ENCODE measurements at places on chromosomes 11 and 22. TPM values are rescaled to one million over a fixed set of nuclear protein-coding genes. Genes with fewer than 3 reads are reported as not detected.

SCGB2A2 gene
- not detected for total RNA-seq

YPEL4 gene
- total RNA-seq = 1.3 TPM

PHF21B gene
- not detected for total RNA-seq

OR52H1 gene
- total RNA-seq = 0.63 TPM

DEPDC7 gene
- total RNA-seq = 1.6 TPM

CRYBA4 gene
- total RNA-seq = not detected

IGSF22 gene
- total RNA-seq = 0.10 TPM

GNG3 gene
- total RNA-seq = not detected

SLC5A1 gene
- total RNA-seq = not detected

ABTB2 gene
- 2.3 TPM for total RNA-seq

OR52E8 gene
- total RNA-seq = not detected

IFTAP gene
- total RNA-seq = 2.7 TPM

GAL gene
- not detected for total RNA-seq

ASCC2 gene
- total RNA-seq = 33.2 TPM

BRSK2 gene
- 0.10 TPM for total RNA-seq

OVCH2 gene
- not detected for total RNA-seq

OOSP4B gene
- total RNA-seq = not detected

SCT gene
- not detected for total RNA-seq

HSPB2 gene
- not detected for total RNA-seq

SLC5A4 gene
- total RNA-seq = not detected

DNAJC24 gene
- 9.8 TPM for total RNA-seq
